ENCODE measurements at places on chromosomes 12 and 14.

DNA sequence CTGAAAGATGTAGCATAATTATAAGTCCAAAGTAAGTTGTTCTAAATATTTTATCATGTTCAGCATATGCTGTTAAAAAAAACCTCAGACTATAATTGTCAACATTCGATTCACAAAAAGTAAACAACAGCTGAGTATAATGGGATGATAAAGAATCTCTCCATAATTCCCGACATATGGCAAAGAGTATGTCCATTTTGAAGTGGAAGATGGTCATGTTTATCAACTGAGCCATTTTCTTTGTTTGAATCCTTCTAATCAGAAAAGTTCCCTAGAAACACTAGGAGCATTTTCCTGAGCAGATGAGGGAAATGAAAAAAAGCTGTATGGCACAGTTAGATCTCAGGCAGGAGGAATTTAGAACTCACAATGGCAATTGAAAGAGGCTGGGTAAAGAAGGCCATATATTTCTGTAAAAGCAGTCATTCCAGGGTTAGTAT, 192.1 kb upstream of the AMIGO2 start:
- DNase-seq, result no peak

DNA sequence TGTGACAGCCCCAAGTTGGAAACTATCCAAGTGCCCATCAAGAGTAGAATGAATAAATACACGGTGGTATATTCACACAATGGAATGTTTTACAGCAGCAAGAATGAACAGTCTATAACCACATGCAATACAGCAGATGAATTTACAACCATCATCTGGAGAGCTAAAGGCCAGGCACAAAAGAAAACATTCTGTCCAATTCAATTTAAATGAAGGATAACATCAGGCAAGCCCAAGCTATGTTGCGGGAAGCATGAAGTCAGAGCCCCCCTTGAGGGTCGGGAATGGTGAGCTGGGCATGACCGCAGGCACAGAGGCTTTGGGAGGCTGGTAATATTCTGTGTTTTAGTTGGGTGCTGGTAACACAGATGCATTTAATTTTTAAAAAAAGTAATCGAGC, 76.0 kb downstream of the SYNE3 start:
- DNase-seq, result no peak

DNA sequence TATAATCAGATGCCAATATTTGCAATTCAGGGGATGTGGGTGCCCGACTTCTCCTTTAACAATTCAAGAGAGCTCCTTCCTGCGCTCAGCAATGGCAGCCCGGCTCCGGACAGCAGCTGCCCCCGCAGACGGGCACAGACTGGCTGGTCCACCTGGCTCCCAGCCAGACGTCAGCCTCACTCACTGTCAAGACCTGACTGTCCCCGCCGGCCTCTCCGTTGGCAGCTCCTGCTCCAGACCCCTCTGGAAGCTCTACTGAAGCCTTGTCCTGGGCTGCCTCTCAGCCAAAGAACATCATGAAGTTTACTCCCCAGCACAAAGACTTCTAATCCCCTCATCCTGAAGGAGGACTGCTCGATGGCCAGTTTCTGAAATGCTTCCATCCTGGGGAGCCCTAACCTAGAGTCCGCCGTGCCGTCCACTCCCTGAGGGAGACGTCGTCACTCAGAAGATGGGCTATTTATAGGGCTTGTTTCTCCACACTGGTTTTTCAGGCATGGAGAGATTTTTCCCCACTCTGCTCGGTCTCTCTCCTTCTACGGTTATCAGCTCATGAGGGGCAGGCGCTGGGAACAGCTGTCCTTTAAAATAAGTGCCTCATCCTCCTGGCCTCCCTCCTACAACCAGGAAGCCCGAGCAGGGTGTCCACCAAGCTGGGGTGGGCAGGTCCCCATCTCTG, 126.2 kb downstream of the RFLNA start:
- DNase-seq, result no peak

DNA sequence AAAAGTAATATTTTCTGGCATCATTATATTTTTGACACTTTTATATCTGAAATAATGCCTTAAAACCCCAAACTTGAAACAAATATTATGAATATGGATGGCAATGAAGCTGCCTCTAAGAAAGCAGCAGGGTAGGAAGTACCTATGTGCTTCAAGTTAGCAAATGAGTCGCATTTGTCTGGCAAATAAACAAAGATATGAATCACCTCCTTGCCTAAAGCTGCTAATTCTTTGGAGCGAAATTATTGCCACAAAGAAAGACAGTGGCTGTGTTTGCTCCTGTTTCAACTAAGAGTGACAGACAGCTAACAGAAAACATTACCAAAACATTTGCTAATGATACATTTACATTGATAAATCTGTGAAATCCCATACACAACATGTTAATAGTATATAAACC, 854.9 kb downstream of the RPS29 start:
- no peak for DNase-seq

DNA sequence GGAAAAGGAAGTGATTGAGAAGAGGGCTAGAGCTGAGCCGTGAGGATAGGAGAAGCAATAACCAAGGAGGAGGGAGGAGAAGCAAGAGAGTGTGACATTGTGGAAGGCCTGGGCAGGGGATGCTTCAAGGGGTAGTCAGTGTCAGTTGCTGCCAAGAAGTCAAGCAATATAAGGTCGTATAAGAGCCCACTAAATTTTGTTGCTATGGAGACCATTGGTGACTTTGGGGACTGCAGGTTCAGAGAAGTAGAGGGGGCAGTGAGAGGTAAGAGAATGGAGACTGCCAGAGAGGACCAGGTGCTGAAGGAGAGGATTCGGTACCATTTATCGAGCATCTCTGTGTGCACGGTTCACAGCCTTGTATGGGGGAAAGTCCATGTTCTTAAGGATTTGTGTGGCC, 3.1 kb upstream of the ATXN3 start:
- no peak for DNase-seq

GRCh38 chr14:76653875-76654572, 107.2 kb upstream of the VASH1 start:
- no peak for DNase-seq

DNA sequence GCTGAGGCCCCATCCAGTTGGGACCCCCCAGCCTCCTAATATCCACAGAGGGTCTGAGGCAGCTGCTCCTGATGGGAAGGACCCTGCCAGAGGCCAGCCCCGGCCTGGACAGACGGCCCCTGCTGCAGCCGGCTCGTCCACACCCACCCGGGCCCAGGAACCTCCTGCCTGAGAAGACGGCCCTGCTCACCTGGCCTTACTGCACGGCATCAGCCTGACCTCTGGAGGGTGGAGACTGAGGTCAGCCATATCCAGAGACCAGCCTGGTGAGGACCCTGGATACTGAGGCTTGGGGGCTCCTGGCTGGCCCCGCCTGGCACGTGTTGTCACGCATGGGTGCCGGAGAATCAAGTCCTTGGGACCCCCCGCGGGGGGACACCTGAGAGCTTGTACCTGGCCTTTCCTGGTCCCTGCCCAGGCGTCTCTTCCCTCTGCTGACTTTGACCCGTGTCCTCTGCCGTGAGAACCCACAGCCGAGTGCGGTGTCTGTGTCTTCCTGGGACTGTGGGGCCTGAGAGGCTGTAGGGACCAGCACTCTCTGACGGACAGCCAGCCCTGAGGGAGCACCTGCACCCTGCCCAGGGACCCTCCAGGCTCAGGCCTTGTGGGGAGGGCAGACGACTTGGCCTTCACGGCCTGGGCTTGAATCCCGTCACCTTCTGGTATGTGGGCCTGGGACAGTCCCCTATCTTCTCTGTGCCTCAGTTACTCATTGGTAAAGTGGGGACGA, 57.3 kb downstream of the NOC4L start:
- DNase-seq, result no peak

DNA sequence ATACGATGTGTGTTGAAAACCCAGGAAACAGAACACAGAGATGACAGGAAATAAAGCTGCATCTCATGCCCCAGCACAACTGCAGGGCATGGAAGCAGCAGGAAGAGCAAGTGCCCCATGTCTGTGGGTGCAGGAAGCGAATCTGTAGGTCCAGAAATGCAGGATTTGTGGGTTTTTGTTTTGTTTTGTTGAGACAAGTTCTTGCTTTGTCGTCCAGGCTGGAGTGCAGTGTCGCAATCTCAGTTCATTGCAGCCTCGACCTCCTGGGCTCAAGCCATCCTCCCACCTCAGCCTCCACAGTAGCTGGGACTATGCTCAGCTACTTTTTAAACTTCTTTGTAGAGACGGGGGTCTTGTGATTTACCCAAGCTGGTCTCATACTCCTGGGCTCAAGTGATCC, 6.2 kb upstream of the RPS6KL1 start:
- DNase-seq, result no peak

GRCh38 chr14:29242755-29243754, 476.5 kb downstream of the FOXG1 start:
- DNase-seq, result no peak

- DNase-seq, result no peak
These were observed 17.3 kb downstream of the KRT7 start for GRCh38 chr12:52250048-52250990.

DNA sequence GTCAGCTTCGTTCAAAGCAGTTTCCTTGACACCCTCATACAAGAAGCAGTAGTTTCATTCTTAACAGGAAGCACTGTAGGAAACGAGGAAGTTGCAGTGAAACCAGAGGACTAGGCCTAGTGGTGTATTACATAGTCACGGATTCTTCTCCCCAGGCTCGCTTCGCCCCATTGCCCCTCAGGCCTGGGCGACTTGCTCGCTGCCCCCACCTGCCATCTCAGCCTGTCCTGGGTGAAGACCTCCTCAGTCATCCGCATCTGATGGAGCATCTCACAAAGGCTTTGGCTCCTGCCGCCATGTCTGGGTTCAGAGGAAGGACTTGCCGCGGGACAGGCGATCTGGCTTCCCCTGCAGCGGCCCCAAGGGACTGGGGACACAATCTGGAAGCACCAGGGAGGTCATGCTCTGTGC, 93.5 kb downstream of the LMNTD1 start:
- DNase-seq, result no peak

- DNase-seq, result no peak
These were observed 225.0 kb upstream of the KITLG start for GRCh38 chr12:88805286-88805685.

GRCh38 chr12:52043386-52044212, 7.6 kb upstream of the NR4A1 start:
- DNase-seq, result no peak

- DNase-seq, result no peak
These were observed 1.7 kb upstream of the ACACB start for GRCh38 chr12:109114644-109115043.

GRCh38 chr14:73744175-73744867, 30.1 kb upstream of the PNMA1 start:
- no peak for DNase-seq

DNA sequence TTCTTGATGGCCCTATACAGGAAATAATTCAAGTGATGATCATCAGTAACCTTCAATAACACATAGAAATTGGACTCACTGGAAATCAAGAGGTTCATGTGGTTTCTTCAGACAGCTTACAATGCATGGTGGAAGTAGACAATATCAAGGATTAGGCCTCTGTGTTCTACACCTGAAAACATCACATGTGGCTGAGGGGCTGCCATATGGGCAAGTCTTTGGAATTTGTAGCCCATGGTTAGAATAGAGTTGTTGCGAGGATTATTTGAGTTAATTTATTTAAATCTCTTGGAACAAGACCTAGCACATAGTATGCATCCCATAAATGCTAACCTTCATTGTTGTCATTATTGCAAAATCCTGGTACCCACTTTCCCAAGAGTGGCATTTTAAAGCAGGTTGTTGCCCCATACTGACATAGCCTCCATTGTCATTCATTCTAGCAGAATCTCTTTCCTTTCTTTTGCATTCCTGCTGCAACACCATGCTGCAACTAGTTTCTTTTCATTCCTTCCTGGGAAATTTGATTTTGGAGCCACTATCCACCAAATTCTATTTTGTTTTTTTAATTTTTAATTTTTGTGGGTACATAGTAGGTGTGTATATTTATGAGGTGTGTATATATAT, 352.7 kb upstream of the NAV3 start:
- DNase-seq, result no peak

DNA sequence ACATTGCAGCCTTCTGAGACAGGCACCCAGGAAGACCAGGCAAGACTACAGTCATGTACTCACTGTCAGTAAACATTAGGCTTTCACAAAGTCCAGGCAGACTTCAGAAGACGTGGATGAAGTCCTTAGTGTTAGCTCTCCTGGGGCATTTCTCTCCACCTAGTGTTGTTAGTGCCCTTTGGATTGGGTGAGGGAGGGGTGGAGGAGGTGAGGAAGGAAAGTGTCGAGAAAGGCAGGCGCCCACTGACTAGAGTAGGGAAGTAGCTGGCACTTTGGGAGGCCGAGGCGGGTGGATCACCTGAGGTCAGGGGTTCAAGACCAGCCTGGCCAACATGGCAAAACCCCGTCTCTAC, 20.2 kb downstream of the TMEM229B start:
- DNase-seq, result no peak

DNA sequence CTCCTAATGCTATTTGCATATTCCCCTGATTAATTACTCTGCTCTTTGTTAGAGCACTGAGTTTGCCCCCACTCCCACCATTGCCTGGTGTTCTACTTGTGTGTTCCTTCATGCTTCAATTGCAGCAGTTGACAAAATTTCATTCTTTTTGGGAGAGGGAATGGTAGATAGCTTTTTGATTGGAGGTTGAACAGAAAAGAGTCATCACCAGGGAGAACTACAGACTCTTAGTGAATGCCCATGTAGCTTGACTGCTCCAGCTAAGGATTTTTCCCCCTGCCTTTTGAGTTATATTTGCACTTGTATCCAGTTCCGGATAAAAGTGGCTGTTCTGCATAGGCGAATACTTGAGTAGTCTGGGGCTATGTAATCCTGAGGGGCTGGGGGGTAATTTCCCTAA, 183.9 kb downstream of the ETNK1 start:
- DNase-seq, result no peak

- DNase-seq, result no peak
These were observed 30.0 kb downstream of the DGLUCY start for GRCh38 chr14:91143862-91144261.

DNA sequence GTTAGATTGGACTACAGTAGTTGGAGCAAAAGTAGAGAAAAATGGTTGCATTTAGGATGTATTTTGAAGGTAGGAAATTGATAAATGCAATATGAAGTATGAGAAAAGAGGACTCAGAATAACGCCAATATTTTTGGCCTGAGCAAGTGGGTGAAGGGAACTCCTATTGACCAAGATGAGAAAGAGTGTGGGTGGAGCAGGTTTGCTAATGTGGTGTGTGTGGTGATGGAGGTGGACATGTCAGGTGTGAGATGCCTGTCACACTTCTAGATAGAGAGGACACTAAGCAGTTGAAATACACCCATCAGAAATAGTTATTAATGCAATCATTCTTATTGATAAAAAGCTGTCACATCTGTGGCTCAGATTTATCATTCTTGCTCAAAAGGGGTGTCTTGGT, 7.3 kb downstream of the GUCY2C start:
- DNase-seq, result no peak

DNA sequence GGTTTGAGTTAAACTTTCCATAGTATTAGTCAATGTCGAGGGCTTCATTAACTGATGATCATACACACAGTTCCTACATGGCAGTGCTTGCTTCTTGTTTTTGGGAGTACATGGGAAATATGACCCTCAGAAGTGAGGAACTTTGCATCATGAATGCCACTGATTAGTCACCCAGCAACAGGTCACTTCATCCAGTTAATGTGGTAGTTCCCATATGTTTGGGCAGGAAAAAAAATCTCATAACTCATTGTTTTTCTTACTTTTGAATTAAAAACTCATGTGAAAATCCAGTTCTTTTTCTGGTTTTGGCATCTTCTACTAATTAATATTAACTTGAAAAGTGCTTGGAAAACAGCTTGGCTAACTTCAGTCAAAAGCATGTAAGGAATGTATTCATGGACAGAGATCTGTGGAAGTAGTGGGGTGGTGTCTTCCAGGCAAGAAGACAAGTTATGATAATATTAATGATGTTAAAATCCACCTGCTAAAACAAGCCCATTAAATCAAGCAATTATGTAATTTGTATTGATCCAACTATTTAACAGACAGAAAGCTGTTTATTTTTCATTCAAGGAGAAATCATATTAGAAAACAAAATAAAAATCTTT, 309.1 kb upstream of the NAV3 start:
- DNase-seq, result no peak

Data from urothelium cell line (cell line).